ENCODE measurements at places on chromosomes 1 and 21.

- DNase-seq = no peak
Measured at GRCh38 chr1:18618546-18619466, 11.8 kb upstream of the PAX7 start.

DNA sequence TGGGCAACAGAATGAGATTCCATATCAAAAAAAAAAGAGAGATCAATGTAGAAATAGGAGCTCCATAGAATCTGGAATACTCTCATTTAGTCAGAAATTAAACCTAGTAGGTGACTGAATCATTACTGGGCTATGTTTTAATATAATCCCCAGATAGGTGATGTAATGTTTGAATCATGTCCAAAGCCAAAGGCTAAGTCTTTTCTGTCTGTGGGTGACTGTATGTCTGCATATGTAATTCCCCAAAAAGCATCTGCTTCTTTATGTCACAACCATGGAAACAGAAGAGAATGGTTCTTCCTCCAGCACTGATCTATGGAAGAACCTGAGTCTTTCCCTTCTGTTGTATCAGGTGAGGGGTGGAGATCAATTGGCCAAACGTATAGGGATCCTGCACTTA is 5.8 kb downstream of the LAMC2 start:
- DNase-seq = no peak

GRCh38 chr1:232905331-232906034 is 44.9 kb upstream of the NTPCR start:
- DNase-seq = no peak

GRCh38 chr1:26049531-26050247 is 3.8 kb upstream of the SLC30A2 start:
- no peak for DNase-seq

DNA sequence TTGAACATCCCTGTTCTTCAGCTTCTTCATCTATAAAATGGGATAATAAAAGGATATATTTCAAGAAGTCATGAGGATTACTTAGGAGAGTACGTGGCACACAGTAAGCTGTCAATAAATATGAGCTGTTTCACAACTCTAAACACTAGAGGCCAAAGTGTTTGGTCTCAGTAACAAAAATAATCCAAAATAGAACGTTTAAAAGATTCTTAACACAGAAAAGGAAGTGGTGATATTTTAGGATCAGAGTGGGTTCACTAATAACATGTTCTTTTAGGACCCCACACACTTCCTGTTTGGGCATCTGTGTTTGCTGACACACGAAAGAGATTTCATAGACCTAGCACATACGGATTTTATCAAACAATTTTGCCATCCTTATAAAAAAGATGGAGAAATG is 32.9 kb downstream of the TNFSF18 start:
- DNase-seq = no peak

DNA sequence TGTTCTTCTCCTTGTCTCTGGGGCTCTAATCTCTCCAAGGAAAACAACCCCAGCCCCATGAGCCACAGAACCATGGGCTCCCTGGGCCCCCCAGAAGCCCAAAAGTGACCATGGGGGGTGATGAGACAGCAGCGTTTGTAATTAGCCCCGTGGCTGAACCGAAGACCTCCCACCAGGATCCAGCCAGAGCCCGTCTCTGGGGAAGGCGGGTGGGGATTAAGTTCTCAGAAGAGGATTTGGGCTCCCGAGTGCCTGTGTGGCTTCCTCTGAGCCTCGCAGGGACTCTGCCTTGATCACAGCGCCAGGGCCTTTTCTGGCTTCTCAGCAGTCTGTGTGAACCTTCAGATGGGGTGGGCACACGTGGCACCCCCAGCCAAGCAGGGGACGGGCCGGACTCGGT is 77.0 kb downstream of the ALPL start:
- no peak for DNase-seq

DNA sequence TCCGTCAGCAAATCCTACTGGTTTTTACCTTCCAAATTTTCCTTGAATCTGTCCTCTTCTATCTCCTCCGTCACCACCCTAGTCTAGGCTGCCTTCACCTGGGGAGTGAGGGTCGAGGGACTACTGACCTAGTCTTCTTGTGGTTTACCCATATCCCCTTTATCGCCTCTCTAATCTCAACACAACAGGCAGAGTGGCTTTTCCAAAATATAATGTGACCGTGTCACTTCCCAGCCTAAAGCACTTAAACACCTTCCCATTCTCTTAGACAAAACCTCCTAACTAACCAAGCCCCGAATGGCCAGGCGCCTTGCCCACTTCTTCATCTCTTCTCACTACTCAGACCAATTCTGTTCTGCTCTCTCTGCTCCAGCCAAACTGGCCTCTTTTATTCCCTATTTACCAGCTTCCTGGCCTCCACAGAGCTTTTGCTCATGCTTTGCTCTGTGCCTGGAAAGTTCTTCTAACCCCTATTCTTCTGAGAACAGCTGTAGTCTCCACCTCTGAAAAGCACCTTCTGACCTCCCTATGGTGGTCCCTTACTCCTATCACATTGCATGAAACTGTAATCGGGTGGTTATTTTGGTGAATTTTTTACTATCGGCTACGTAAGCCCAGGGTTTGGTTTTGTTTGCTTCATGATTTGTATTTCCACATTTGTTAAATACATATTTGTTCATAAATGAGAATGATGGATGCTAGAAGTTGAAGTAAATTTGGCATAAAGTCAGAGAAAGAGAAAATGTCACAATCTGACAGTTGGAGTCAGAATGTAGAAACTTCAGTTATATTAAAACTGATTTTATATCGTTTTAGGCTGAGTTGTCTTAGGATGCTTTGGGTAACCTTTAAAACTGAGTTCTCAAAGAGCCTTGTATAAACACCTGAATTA is 1.2 kb upstream of the NBPF1 start:
- no peak for DNase-seq

DNA sequence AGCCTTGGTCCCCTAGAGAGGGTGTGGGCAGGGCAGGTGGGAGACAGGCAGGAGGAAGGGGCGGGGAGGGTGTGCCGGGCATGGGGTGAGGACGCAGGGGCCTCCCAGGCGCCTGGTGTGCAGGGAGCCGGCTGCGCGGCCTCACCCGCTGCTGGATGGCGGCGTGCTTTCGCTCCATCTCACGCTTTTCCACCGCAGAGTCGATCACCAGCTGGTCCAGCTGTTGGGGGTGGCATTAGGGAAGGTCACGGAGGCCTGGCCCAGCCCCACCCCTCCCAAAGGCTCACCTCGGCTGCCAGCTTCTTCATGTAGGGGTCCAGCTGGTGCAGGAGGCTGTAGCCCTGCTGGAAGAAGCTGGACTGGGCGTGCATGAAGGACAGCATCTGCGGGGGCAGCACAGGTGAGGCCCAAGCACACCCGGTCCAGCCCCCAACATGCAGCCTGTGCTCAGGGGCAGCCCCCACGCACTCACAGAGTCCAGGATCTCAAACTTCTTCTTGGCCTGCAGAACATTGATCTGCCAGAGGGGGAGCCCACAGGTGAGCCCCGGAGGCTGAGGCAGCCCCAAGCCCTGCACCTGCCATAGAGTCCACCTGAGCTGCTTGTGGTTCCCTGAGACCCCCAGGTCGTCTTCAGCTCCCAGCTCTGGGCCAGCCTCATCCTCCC is 7.9 kb downstream of the ACAP3 start:
- no peak for DNase-seq

DNA sequence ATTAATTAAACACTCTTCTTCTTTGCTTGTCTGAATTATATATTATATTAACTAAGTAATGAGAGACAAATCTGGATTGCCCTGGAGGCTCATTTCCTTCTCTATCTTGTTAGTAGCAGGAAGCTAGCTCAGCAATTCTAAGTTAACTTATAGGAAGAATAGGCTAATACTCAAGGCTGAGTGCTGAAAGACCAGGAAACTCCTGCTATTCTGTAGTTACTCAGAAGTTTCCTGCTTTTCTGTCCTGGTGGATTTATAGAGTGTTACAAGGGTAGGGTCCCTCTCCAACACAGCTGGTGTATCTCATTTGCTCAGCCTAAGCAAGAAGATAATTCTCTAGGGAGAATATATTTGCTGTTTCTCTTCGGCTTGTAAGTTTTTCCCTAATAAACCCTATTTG is 29.2 kb downstream of the HSPA13 start:
- DNase-seq = no peak

GRCh38 chr21:42223826-42224575 is 5.1 kb downstream of the ABCG1 start:
- DNase-seq = no peak

DNA sequence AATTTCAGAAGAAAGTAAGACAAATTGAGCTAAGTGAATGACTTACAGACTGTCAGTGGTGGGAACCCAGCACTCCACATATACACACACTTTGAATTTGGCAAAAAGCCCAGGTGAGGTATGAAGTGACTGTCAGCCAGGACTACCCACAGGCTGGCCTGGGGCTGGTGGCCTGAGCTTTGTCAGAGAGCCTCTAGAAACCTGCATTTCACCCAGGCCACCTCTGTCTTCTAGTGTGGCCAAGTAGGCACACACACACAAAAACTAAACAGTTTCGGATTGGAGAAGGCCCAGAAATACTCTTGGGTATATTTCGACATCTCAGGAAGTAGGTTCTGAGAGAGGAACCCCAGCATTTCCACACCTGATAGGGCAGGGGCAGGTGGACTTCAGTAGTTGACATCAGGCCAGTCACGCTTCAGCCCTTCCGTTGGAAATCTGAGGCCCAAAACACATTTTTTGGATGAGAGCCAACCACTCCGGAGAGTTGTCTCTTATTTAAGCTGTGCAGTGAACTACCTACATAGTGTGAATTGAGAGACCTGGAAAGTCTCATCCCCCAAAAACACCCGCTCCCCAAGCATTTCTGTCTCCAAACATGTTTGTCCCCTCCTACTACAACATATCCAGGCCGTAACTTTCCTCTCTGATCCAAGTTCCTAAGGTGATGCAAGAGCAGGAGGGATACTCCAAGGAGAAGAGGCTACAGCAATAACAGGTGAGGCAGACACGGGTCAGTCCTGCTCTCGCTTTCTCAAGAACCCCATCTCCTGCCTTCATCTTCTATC is 167.2 kb upstream of the PROX1 start:
- no peak for DNase-seq

- DNase-seq = no peak
Measured at GRCh38 chr1:145782272-145783099, 41.4 kb downstream of the RNF115 start.

- DNase-seq = peak; percentile 30
Measured at GRCh38 chr1:10399444-10399941, 629 bp downstream of the PGD start.

DNA sequence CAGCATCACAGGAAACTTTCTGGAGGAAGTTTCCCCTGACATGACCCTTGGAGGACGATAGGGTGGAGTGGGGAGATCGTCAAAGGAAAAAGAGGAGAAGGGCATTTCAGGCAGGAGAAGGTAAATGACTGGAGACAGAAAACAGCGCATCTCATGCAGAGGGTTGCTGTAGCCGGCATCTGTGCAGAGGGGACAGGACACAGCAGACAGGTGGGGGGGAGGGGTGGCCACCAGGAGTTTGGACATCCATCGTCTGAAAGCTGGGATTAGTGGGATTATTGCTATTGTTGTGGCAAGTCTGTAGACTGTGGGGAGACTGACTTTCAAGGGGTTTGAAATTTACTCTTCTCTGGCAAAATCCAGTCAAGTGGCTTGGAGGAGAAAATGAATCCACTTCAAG is 463.9 kb downstream of the OMA1 start:
- no peak for DNase-seq

DNA sequence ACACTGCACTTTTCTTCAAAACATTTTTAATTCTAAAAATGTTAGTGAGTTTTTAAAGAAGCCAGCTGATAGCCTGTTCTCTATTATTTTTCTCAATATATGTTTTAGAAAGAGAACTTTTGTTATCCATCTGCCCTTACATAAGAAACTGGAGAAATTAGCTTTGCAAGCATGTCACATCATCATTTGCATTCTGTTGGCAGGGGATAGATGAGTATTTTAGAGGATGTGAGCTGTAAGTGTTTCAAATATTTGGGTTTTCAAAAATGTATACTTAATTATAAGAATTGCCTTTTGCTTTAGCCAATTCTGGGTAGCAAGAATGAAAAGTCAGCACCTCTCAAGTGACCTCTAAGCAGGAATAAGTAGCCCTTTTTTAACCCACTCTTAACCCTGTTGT is 7.4 kb downstream of the NFIA start:
- DNase-seq = peak; percentile 47

DNA sequence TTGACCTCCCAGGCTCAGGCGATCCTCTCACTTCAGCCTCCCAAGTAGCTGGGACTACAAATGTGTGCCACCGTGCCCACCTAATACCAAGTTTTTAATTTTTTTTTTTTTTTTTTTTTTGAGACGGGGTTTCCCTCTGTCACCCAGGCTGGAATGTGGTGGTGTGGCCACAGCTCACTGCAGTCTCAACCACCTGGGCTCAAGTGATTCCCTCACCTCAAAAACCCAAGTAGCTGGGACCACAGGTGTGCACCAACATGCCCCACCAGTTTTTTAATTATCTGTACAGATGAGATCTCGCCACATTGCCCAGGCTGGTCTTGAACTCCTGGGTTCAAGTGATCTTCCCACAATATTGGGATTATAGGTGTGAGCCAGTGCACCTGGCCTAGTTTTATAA is 22.7 kb downstream of the PTP4A2 start:
- no peak for DNase-seq

DNA sequence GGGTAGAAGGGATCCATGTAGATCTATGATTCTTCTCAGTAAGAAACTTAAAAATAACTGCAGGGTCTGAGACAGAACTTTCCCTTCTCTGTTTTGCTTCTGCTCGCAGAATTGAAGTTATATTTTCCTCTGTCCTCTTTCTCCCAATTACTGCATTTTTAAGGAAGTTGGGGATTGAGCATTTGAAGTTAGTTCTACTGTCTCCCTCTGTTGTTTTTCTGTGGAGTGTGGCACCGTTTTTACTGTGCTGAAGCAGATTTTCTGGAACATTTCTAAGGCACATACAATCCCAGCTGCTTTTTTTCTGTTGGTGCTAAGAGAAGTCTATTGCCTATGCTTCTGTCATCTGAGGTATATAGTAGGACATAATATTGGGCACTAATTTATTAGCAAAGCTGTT is 43.3 kb downstream of the RASAL2 start:
- peak; percentile 37 for DNase-seq

- DNase-seq = no peak
Measured at GRCh38 chr21:34820051-34820450, 151.3 kb downstream of the CLIC6 start.

All from globus pallidus (tissue), 1 donor.